GM12864 (cell line): ENCODE measurements at places on chromosomes 7 and 10.
A peak's percentile ranks its signal among the peaks of the same experiment; 100 is the strongest.

DNA sequence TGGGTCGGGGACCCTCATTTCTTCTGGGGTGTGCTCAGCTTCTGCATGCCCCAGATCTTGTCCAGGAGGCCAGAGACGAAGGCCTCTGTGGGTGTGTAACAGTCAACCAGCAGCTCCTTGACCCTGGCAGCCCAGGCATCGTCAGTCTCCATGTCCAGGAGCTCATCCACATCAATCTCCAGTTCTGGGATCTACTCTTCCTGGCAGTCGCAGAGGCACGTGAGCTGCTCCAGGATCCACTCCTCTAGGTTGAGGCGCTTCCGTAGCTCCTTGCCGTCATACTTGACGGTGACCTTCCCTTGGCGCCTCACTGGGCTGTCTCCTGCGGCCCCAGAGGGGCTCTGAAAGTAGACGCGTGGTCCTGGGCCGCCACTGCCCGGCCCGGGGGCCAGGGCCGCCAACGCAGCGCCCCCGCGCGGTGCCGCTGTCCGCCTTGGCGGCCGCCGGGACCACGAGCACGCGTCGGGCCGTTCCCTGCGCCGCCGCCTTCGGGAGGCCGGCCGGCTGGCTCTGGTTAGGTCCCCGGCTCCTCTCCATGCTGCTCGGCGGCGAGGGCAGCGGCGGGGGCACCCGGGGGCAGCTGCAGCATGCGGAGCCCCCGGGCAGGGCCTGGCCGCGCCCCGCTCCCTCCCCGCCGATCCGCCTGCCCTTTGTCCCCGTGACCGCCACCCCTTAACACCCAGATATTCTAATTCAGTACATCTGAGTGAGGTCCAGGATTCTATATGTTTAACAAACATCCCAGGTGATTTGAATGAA, 170.5 kb downstream of the SEPTIN7 start:
- DNase-seq = no peak

DNA sequence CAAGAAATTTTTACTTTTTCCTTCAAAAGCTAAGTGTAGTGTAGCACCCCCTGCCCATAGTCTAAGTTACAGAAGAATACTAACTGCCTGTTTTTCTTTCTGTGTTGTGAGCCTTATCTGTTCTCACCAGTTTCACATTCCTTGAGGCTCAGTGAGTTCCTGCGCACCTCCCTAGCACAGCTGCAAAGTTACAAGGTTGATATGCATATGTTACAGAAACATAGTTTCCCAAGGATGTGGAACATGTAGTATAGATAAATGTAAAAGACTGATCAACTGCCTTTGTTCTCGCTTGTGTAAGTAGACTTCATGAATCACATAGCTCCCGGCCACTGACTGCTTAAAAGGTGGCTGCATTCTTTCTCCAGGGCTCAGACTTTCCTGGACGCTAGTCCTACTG, 6.7 kb upstream of the ZNF33B start:
- no peak for DNase-seq

- DNase-seq = no peak
These were observed 32.2 kb upstream of the GARS1 start for GRCh38 chr7:30562498-30562897.

DNA sequence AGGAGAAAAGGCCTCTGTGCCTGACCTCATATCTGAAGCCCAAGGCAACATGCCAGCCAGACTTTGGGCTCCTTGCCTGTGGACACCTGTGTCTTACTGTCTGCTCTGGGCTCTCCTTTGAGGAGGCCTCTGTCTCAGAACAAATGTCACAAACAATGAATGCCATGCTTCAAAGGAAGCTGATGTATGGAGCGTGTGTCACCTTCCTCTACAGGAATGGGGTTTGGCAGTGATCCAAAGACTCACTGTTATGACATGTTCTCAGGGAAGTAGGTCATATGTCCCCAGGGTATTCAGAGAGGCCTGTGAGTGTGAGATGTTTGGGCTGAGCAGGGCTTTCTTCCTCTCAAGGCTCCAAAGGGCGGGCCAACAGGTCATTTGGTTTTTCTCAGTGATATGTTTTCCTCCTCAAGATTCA, 38.4 kb downstream of the PTPRE start:
- no peak for DNase-seq

GRCh38 chr7:129670656-129671055, 59.1 kb downstream of the NRF1 start:
- no peak for DNase-seq

DNA sequence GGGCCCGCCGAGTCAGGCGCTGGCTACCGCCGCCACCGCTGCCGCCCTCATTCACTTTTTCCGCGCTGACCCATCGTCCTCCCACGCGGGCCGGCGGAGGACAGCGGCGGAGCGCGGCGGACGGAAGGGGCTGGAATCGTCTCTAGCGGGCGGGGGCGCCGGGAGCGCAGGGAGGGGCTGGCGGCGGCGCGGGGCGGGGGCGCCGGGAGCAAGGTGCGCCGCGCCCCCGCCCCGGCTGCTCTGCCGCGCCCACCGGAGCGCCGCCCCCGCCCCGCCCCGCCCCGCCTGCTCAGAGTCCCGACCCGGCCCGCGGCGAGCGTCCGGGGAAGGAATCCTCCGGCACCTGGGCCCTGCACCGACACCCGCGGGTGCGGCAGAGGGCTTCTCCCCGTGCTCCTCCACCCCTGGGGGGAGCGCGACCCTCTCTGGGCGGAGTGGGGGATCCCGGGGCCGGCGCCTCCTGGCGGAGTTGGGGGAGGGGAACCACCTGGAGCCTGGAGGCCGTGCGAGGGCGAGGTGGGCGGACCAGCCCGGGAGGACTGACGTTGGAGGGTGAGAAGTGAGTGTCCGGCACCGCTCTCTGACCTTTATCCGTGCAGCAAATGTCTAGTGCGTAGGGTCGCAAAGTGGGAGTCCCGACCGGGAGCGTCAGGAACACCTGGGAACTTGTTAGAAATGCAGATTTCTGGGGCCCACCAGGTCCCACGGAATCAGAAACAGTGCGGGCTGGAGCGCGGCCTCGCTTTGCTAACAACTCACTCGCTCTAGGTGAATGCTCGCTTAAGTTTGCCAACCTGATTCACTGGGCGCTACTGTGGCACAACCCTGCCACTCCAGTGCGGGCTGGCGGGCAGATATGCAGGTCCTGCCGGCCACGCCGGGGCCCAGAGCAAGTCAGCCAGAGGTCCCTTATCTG, at the start of gene COBL:
Gene COBL, minus strand, starts transcription at position 144 of the 916 bp plus-strand sequence. CDS start 176 bp downstream, outside the sequence.
- no peak for DNase-seq

DNA sequence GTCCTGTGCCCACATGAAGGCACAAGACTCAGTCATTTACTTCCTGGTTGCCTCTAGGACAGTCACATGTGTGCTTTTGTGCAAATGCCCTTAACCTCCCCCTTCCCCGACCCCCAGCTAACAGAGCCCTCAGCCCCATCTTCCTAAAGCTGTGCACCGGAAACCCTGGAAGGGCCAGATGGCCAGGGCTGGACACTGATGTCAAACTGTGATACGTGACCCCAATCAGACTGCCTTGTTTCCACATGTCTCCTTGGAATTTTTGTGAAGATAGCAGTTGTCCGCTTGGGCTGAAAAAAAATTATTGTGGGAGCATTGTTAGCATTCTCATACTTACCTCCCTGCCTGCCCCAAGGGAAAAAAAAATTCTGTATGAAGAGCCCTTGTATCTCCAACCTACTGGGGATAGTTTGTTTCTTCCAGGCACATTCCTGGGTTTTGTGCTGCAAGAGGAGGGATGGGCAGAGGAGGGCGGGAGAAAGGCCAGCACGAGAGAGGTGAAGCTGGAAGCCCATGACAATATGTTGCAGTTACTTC, 17.0 kb upstream of the ADAM12 start:
- DNase-seq = no peak

- DNase-seq = no peak
These were observed 348.3 kb upstream of the AKR1E2 start for GRCh38 chr10:4477664-4478063.

DNA sequence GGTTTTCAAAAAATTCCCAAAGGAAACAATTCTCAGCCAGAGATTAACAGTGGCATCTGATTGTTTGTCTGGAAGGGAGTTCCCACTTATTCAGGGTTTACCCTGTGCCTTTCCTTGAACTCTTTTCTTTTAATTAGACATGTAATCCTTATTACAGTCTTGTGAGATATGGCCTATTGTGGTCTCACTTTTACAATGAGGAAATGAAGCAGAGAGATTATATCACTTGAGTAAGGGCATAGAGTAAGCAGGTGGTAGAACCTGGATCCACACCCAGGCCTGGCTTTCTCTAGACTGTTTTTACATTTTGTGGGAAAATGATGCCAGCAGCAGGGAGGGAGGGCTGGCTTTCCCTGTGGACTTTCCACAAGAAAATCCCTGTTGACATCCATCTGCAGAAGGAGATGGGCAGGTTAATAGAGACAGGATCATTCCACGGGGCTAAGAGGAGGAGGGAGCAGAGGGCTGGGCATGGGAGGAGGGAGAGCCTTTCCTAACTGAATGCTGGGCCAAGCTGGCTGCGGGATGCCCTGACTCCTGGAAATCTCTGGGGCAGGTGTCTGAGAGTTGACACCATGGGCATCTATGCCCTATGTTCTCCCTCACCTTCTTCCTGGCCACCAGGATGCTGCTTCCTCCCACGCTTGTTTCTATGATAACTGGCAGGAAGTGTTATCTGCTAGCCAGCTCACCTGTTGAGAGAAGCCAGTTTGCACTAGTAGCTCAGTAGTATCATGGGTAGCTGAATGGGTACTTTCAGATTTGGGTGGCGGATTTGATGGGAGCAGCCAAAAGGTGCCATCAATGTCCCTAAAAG, 28.7 kb upstream of the ARHGAP22 start:
- no peak for DNase-seq

DNA sequence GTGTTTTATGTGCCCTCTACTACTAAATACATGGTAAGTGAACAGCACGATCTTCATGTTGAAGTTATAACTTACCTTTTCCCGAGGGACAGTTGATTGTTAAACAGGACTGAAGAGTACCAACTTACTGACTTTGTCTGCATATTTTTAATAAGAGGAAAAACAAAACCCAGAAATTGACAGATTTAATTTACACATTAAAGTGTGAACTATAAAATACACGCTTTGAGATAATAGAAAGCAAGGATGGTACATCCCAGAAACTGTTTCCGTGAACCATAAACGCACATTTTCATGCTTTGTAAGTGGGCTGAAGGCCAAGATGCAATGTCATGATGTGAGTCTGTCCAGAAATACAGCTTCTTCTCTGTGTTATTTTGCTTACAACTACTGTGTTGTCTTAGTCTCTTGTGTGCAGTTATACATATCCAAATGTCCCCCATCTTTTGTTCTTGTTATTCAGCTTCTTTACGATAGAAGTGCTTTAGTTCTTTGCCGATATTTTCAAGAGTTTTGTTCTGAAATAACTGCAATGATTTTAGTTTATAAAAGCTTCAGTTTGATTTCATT, 190.1 kb downstream of the MLLT10 start:
- DNase-seq = no peak

GRCh38 chr10:68606918-68607317, 46.8 kb downstream of the TET1 start:
- no peak for DNase-seq

- no peak for DNase-seq
These were observed 58.3 kb upstream of the CFAP46 start for GRCh38 chr10:133000648-133001047.

DNA sequence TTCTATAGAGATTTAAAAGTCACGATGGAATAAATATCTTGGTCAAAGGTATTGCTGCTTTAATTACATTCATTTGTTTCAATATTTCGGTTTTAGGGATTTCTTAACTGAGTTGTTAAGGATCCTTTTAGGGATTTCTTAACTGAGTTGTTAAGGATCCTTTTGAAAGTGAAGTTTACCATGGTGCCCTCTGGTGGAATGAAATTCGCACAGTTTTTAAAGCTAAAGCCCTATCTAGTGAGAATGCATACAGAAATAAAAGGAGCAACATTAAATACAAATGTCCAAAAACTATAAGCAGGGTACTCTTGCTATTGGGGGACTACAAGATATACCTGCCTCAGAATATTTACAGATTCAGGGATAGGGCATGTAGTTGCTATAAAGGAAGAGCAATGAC, 193.7 kb downstream of the RNLS start:
- DNase-seq = peak; percentile 49

- DNase-seq = no peak
These were observed 60.4 kb upstream of the CDK1 start for GRCh38 chr10:60717852-60718251.

DNA sequence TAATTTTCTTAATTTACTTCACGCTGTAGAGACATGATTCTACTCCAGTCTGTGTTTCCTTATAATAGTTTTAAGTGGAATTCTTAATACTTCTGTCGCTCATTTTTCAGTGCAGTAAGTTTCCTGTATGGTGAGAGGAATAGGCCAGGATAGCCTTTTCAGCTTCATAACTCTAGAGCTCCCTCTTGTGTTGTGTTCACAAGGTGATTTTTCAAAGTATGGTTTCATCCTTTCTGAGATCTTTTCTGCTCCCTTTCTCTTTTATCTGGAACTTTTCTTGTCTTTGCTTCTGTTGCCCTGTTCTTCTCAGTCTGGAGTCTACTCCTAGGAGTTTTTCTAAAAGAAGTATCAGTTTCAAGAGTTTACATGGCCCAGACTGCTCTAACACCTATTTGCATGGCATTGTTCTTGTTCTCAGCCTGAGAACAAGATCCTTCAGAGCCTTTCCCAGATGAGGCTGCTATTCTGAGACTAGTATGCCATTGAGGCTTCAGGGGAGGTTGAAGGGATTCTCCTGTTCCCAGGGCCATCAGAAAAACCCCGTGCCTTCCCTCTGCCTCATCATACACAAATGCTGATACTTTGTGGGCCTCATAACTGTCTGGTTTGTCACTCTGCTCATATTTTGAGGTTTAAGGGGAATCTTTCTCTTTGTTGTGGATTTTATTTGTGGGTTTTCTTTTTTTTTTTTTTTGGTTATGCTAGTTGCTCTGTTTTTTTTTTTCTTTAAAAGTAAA, 21.8 kb downstream of the NET1 start:
- DNase-seq = no peak

DNA sequence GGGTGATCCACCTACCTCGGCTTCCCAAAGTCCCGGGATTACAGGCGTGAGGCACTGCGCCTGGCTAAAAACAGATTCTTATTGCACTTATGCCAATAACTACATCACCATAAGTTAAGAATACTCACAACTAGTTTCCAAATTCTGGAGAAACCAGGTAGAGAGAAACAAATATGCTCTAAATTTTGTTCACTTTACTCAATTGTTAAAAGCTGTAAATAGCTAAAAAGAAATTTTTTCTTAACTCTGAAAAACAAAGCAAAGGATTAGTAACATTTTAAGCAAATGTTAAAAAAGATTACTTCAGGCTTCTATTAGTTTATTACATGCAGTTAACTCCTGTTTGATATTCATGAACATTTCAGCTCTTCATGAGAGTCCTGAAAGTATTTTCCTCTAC, 28.3 kb upstream of the ZMIZ2 start:
- no peak for DNase-seq

- no peak for DNase-seq
These were observed 204.0 kb downstream of the BAMBI start for GRCh38 chr10:28881171-28881882.

DNA sequence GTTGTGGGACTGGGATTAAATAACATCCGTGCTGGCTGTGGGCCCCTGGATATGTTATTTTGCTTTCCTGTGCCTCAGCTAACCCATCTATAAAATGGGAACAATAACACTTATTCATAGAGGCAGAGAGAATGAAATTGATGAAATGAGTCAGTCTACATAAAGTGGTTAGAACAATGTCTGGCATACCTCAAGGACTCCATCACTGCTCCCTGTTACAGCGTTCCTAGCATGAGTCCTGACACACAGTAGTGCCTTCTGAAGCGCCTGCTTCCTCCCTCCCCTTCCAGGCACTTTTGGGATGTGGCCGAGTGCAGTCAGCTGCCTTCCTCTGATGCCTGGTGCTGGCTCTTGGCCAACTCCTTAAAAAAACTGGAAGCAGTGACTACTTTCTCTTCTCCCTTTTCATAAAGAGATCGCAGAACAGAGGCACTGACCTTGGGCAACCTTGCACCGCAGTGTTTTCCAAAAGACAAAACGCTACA, 108.4 kb upstream of the ZMIZ1 start:
- no peak for DNase-seq
